Ureter (tissue), 1 donor: ENCODE measurements at places on chromosomes 6 and 20.

DNA sequence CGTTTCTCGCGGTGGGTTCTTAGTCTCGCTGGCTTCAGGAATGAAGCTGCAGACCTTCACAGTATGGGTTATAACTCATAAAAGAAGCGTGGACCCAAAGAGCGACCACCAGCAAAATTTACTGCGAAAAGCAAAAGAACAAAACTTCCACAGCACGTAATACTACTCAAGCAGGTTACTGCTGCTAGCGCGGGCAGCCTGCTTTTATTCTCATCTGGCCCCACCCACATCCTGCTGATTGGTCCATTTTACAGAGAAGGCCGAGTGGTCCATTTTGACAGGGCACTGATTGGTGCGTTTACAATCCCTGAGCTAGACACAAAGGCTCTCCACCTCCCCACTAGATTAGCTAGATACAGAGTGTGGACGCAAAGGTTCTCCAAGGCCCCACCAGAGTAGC is 17.4 kb downstream of the LY86 start:
- DNase-seq = no peak

GRCh38 chr6:16547587-16547986 is 213.7 kb downstream of the ATXN1 start:
- no peak for DNase-seq

DNA sequence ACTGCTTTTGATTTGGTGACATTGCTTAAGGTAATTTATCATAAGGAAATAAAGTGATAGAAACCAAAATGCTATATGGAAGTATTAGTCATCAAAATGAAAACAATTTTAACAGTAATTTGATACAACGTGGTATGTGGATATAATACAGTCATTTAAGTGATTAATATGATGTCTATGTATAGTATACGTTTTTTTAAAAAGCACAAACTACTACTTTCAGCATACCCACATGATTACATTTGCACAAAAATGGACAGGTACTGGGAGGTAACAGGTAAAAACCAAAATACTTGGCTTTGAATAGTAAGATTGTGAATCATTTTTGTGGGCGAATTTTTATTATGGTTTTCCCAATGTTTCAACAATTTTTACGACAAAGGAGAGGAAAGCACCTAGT is 97.6 kb downstream of the OGFRL1 start:
- DNase-seq = no peak

DNA sequence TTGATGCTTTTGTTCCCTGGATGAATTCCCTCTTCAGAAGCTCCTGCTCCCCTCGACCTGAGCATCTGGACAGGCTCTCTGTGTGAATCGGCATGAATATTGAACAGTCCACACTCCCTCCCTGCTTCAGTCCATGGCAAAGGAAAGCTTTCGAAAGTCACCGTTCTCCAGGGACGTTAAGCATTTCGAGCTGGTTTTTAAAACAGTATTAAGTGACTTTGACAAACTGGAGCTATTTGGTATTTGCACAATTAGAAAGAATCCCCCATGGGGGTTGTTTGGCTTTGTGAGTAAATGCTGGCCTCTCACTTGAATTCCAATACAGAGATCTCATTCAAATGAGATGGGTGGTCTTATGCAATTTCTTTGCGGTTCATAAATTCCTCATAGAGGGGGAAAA is 85.3 kb upstream of the TIAM2 start:
- no peak for DNase-seq

DNA sequence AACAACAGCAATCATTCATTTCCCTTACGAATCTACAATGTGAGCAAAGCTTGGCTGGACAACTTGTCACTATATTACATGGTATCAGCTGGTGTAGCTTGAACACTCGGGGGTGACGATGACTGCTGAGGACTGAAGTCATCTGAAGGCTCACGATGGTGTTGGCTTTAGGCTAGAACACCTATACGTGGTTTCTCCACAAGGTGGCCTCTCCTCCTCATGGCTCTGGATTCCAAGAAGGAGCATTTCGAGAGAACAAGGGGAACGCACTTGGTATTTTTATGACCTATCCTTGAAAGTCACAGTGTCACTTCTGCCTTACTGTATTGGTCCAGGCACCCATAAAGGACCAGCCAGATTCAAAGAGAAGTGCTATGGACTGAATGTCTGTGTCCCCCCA is 37.5 kb upstream of the ADGRF1 start:
- no peak for DNase-seq

- DNase-seq = no peak
Measured at GRCh38 chr6:25788305-25788922, 33.9 kb downstream of the SLC17A4 start.

GRCh38 chr6:41655646-41656001 is 17.4 kb downstream of the MDFI start:
- DNase-seq = no peak

- no peak for DNase-seq
Measured at GRCh38 chr20:16301986-16302385, 271.3 kb downstream of the KIF16B start.

DNA sequence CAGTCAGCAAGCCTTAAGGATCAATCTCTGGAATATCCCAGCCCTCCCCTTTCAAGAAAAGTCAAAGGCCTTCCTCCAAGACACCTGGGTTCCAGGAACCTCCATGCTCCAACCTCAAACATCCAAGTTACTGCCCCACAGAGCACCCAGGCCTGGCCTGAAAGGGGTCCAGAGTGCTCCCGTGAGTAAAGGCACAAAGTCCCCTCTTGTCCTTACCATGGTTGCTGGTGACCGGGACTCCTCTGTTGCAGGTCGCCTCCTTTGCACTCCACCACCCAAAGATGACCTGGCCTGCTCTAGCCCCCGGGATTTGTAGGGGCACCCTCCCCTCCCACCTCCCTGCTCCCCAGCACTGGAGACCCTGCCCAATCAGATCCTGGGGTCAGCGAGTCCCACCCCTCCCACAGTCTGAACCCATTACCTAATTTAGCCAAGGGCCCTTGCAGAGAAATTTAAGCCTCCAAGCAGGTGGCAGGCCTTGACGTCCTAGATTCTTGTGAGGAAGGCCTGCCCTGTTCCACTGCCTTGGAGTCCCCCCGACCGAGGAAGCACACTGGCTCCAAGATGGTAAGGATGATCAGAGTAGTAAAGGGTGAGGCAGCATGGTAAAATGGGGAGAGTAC is at the start of gene TNNC2:
TSS of gene TNNC2 (minus strand) at position 283 of the 623 bp plus-strand sequence. CDS start at position 219, 64 bp downstream.
- no peak for DNase-seq

DNA sequence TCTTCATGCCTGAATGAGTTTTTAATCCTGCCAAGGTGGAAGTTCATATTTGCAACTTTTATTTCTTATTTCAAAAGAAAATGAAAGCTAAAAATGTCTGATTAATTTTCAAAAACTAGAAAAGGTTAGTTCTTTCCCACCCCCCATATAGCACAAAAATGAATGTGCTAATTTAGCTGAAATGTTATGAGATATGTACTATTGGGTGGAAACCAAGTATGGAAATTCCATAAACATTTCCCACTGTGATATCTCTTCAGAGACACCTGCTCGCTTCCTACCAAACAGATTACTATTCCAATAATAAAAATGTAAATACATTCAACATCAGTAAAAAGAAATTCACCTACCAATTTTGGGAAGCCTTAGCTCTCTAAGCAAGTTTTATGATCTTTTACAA is 678.6 kb upstream of the ID4 start:
- no peak for DNase-seq

DNA sequence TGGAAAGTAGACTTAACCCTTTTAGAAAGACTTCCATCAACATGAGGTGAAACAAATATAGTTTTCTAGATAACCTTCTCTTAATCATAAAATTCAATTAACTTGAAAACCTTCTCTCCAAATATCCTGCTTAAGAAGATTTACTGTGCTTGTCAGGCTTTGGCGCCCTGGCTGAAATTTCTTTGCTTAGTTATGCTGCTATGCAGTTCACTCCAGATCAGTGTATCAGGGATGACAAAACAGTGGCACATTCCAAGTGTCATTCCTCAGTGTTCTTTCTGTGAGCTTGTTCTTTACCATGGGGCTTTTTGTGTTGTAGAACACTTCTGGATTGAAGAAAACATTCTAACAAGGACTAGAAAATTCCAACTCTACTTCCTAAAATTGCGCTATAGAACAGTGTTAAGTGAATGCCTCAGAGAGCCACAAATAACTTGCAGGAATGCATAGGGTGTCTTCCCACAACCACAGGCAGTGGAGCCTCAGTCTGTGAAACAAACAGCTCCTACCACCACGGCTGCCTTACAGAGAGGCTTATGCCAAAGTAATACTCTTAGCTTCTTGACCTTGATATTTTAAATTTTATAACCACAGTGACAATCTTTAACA is 443.6 kb downstream of the CDC5L start:
- no peak for DNase-seq

DNA sequence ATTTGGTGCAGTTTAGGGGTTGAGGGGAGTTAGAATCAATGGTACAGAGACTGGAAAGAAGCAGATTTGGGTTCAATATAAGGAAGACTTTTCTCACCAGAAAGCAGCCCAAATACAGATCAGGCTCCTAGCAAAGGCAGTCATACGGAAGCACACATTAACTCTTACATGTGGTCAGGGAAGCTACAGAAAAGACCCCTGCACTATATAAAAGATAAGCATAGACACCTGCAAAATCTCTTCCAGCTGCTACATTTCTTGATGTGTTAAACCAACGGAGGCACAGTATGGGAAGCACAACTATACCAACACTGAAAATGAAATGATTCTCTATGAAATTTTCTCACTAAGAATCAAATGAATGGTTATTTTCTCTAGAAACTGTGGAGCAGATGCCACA is 150.8 kb downstream of the GMDS start:
- DNase-seq = no peak

DNA sequence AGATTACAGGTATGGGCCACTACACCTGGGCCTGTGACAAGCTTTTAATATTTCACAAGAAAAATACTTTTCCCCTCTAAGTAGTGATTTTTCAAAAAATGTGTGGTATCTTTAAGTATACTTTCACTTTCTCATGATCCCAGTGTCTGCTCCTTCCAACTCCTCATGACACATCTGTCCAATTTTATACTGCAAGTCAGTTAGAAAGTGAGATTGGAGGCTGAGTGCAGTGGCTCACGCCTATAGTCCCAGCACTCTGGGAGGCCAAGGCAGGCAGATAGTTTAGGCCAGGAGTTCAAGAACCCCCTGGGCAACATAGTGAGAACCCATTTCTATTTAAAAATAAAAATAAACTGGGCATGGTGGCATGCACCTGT is 20.2 kb downstream of the PIM1 start:
- DNase-seq = no peak
